ENCODE measurements at places on chromosomes 4 and X.
A peak's percentile ranks its signal among the peaks of the same experiment; 100 is the strongest.

DNA sequence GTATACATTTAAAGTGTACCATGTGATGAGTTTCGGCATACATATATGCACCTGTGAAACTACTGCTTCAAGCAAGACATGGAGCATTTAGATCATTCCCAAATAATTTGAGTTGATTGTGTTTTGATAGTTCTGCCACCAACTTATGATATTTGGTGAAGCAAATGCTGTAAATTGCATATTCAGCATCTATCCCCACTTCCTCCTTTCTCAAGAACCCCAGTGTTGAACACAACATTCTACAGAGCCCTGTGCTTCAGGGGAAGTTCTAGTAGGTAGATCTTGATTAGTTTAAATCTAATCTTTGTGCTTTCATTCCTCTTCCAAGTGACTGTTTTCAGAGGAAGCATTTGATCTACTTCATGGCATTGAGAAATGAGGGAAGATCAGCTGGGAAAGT lies 5.4 kb upstream of the SHROOM3 start:
- DNase-seq = no peak

DNA sequence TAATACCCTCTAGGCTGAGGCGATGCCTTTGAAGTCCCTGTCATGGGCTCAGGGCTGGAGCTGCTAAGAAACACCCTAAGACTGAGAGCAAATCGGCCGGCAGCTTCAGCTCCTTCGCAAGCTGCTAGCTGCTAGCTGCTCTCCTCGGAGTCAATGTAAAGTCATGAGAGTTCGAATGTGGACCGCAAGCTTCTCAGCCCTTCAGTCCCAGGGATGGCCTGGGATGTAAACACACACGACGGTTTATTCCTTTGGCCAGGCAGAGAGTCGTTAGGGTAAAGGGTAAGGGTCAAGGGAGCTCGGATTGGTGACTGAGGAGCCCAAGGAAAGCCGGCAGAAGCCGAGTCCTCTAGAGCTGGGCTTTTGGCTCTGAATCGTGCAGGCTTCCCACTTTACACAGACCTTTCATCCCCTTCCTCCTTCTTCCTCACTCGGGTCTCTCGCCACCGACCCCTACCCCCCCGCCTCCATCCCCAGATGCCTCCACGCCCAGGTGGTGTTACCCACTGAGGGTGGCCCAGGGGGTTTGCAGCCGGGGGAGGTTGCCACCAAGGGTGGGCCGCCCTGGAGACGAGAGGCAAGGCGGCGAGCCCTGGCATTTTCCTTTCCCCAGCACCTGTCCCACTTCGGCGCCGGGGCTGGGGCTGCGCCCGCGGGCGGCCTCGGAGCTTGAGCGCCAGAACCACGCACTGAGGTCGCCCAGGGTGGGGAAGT lies 3.1 kb upstream of the BCORL1 start:
- DNase-seq = no peak

GRCh38 chrX:153397256-153397960 lies 3.7 kb downstream of the PNMA6E start:
- DNase-seq = no peak

DNA sequence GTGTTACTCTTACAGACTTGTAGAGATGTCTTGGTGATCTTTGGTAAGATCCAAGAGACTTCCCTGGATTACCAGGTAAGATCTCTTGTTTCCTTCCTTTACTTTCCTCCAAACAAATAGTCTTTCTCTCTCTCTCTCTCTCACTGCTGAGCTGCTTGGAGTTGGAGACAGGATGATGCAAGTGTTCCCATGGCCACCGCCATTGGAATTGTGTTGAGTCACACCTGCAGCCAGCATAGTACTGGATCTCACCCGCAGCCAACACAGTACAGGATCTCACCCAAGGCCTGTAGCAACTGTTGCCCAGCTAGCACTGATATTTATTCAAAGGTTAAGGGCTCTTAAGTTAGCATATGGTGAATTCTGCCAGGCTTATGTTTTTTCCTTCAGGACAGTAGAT lies 1080.9 kb downstream of the FAT4 start:
- DNase-seq = peak; percentile 19

DNA sequence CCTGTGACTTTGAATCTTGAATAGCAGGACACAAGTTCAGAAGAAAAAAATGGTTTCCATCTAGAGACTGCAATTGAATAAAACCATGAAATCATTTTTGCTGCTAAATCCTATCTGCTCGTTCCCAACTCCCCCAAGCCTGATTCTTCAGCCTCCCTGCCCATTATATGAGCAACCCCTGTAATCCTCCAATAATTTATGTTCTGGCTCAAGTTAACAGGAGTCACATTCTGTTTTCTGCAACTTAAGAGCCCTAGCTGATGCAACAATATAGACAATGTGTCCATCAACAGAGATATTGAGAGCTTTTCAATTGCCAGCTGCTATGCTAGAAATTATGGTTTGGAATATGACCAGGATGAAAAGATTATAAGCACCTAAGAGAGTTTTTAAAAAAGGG lies 84.1 kb downstream of the LDB2 start:
- DNase-seq = no peak

- DNase-seq = peak; percentile 88
Measured at GRCh38 chr4:71026086-71026485, 32.6 kb downstream of the DCK start.

DNA sequence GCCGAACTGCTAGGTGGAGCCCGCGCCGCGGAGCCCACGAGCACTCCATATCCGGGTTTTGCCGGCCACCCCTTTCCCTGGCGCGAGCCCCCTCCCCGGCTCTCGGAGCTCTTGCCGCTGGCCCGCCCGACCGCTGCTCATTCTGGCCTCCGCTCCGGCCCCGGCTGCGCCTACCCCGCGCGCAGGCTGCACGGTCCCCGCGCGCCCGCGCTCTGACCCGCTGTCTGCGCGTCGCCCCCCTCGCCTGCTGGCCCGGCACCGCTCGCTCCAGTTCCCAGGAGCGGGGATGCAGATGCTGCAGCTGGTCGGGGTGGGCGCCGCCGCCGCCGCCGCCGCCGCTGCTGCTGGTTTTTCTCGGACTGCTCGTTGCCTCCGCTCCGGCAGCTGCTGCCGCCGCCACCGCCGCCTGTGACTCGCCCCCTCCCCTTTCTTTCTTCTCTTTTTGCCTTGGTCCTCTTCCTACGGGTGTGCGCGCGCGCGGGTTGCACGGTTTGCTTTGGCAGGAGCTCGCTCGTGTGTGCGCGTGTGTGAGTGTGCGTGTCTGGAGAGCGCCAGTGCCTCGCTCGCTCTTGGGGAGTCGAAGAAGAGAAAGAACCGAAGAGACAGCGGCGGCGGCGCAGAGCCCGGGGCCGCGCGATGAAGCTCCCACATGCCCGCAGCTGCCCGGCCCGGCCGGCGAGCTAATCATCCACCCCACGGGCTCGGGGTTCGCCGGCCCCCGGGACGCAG lies at the start of gene ADGRL3:
ADGRL3 (plus strand) TSS at position 140 of the 729 bp plus-strand sequence.
- peak; percentile 47 for DNase-seq

DNA sequence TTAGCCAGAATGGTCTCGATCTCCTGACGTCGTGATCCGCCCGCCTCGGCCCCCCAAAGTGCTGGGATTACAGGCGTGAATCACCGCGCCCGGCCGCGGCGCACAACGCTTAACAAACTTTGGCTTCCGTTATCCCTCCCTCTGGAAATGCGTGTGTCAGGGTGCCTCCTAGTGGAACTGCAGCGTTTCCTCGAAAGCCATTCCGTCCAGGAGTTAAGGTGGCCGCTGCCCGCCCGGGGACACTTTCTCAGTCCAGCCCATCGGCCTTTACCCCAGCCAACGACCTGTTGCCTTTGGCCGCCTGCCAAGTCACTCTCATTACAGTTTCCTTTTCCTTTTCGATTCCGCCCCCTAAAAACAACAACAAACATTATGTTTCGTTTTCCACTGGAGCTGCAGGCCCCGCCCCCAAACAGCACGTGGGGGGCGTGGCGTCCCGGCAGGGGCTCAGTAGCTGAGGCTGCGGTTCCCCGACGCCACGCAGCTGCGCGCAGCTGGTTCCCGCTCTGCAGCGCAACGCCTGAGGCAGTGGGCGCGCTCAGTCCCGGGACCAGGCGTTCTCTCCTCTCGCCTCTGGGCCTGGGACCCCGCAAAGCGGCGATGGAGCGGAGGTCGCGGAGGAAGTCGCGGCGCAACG lies at the start of gene HERC5:
HERC5 (plus strand) TSS at position 450 of the 637 bp plus-strand sequence; CDS start at position 601, 151 bp downstream.
- peak; percentile 82 for DNase-seq

- DNase-seq = no peak
Measured at GRCh38 chrX:56800307-56800706, 71.3 kb downstream of the NBDY start.

DNA sequence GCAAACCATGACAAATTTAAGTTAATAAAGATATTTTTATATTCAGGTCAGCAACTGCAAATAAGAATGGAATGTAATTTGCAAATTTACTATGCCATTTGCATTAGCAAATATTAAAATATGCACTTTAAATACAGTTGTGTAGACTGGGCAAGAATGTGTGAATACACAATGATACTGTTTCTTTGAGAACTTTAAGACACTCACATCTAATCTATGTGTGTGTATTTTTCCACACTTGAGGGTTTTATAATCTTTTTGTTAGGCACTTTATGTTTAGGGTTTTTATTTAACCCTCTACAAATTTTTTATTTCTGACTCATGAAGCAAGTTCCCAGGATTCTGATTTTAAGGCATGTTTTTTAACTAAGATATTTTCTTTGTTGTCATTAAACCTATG lies 23.9 kb upstream of the NDNF start:
- DNase-seq = peak; percentile 51

GRCh38 chrX:115562480-115562847 lies 1.5 kb downstream of the PLS3 start:
- peak; percentile 60 for DNase-seq

DNA sequence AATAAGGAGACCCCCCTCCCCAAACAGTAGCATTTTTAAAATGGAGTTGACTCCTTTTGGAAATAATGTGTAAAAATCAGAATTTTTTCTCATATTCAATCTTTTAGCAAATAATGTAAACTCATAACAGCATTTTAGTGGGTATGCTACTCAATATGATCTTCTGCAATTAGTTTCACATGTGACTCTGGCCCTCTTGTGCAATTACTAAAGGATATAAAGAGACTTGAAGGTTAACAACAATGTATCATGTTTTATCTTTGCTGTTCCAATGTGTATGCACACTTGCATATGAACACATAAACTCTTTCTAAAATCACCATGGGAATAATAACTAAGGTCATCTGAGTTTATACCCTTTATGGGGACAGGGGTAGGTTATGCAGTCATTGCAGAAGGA lies 39.9 kb upstream of the RXFP1 start:
- no peak for DNase-seq

DNA sequence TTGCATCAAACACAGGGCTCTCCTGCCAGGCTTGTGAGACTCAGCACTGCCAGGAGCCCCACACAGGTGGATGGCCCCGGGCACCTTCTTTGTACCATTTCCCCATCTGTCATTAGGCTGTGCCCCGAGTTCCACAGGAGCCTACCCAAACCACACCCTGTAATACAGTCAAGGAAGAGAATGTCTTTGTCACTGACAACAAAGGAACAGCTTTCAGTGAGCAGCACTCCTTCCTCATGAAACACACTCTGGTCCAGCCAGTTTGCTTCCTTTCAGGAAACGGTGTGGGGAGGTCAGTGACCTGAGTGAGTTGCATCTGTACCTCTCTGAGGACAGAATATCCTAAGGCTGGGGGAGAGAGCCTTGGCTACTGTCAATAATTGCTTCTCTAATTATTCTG lies 53.7 kb downstream of the LNX1 start:
- DNase-seq = no peak

DNA sequence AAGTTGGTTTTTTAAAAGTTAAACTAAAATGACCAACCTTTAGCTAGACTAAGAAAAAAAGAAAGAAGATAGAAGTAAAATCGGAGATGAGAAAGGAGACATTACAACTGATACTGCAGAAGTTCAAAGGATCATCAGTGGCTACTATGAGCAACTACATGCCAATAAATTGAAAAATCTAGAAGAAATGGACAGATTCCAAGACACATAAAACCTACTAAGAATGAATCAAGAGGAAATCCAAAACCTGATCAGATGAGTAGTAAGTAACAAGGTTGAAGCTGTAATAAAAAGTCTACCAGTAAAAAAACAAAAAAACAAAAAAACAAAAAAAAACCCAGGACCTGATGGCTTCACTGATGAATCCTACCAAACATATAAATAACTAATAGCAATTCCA lies 16.1 kb downstream of the IQCM start:
- no peak for DNase-seq

GRCh38 chrX:72080800-72081199 lies 50.9 kb downstream of the RTL5 start:
- DNase-seq = no peak

DNA sequence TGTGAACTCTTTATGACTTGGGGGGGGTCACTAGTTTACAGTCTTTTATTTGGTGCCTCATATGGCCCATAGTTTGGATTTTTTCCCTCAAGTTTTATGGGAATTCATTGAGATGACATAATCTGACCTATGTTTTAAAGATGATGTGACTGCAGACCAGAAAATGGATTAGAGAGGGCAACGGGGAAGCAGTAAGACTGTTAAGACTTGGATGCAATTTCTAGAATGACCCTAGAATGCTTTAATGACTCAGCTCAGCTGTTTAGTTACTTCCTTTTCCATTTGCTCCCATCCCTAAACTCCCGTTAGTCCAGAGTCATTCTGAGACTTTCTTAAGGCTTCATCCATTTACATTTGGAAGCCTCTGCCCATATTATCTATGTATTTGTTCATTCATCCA lies 59.9 kb upstream of the PDGFRA start:
- DNase-seq = peak; percentile 6

DNA sequence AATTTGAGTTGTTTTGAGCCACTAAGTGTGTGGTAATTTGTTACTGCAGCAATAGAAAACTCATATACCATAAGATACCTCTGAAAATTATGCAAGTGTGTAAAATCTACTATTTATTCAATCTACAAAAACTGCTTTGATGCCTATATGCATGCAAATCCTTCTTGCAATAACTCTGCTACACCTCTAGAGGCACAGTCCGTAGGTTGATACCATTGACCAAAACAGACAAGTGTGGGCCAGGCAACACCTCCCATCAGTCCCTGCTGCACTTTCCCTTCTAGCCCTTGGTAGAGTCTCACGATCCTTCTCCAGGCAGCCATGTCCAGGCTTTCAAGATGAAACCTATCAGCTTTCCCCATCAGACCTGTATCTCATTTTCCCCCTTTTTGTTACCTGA lies 48.8 kb upstream of the FAM9A start:
- DNase-seq = no peak

- DNase-seq = no peak
Measured at GRCh38 chr4:84263415-84263814, 235.7 kb downstream of the NKX6-1 start.

GRCh38 chrX:46034868-46035267 lies 510.4 kb downstream of the ZNF674 start:
- no peak for DNase-seq

- no peak for DNase-seq
Measured at GRCh38 chr4:186653969-186654368, 69.7 kb downstream of the FAT1 start.

DNA sequence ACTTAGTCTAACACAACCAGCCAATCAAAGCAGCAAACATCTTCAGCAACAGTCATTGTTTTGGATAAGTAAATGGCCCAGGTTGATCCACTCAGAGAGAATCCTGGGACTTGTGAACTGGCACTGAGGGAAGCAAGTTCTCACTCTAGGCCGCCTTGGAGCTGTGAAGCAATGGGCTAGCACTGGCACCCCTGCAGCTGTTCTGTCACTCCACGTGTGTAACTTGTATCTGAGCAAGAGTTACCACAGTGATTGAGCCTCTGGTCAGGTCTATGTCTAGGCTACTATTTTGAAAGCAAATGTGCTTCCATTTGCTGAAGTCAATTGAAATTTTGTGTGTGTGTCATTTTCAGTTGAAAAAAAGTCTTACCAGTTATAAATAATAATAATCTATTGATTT lies 57.2 kb upstream of the HS3ST1 start:
- no peak for DNase-seq

- no peak for DNase-seq
Measured at GRCh38 chr4:153232768-153233167, 28.5 kb downstream of the TRIM2 start.
